ENCODE measurements at places on chromosomes 5 and 9. TPM values are rescaled to one million over a fixed set of nuclear protein-coding genes. Genes with fewer than 3 reads are reported as not detected.

The FAM153A gene
- 0.85 TPM for total RNA-seq

The DNM1 gene
- 2.6 TPM for total RNA-seq

The IL31RA gene
- not detected for total RNA-seq

The LRRC70 gene
- 29.5 TPM for total RNA-seq

The LHX3 gene
- total RNA-seq: not detected

The PCDHB13 gene
- total RNA-seq: not detected

DNA sequence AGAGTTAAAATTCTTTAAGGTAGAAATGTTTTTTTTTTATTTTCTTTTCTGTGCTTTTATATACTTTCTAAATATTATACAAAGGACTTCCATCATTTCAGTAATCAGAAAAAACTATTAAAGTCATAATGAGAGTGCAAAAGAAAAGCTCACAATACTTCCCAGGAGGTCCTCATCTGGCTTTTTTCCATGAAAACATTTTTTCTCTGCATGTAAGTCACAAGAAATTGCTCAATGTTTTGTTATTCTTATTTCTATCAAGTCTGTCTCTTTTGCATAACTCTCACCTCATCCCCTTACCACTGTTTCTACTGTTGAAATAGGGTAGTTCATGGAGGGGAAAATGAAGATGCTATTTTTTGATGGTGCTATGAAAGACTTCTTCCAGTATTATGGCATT, 375.0 kb downstream of the TMEM232 start:
- no peaks in the 10 kb centered on the region for H3K4me1 ChIP-seq
- H3K27ac ChIP-seq: no peak overlapping the region
- DNase-seq: no peak

- no peaks in the 10 kb centered on the region for H3K4me1 ChIP-seq
- no peak for DNase-seq
- no peak overlapping the region for H3K27ac ChIP-seq
- H3K4me3 ChIP-seq: peak overlapping the region; percentile 24
- H3K36me3 ChIP-seq: no peaks in the 10 kb centered on the region
- no peaks in the 10 kb centered on the region for H3K27me3 ChIP-seq
Measured at GRCh38 chr5:82068723-82069122, 96.9 kb downstream of the ATG10 start.

DNA sequence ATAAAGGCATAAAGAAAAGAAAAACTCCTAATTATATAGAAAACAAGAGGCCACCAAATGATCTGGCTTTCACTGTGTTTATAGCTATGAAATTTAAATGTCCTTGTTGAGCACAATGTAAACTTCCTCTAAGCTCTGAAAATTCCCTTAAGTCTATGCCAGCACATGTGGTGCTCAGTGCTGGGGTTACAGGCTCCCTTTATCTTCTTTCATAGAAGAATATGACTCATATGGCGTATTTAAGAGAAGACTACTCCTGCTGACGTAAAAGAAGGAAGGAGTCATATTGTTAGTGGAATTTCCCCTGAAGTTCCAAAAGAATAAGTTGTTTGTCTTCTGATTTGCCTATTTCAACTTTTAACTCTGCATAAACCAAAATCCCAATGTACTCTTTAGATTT, 30.4 kb downstream of the RNF145 start:
- no peak for DNase-seq
- H3K27ac ChIP-seq: no peak overlapping the region
- H3K4me3 ChIP-seq: no peak overlapping the region
- H3K27me3 ChIP-seq: no peaks in the 10 kb centered on the region
- no peaks in the 10 kb centered on the region for H3K4me1 ChIP-seq

DNA sequence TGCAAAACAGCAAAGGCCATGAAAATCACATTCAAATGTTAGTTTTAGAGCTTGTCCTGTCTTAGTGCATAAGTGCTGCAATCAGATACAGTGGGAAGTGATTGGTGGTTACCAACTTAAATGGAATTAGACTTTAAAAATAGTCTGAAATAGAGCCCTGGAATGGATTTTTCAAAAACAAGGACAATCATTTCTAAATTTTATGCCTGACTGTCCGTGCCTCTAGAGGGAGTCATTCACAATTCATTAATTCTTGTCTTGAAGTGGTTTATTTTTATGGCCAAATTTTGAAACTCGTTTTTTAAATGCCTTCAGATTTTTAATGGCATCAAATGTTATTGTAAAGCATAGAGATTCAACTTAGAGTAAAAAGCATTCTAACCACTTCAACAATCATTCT, 561.8 kb upstream of the DAB2 start:
- DNase-seq: no peak
- H3K27me3 ChIP-seq: no peaks in the 10 kb centered on the region
- no peaks in the 10 kb centered on the region for H3K36me3 ChIP-seq
- H3K27ac ChIP-seq: no peak overlapping the region
- no peak overlapping the region for H3K4me3 ChIP-seq

GRCh38 chr5:172178301-172178987, 9.6 kb downstream of the STK10 start:
- peak overlapping the region; percentile 28 for H3K4me3 ChIP-seq
- H3K36me3 ChIP-seq: peaks cover 3% of the 10 kb centered on the region
- DNase-seq: peak; percentile 49
- no peaks in the 10 kb centered on the region for H3K27me3 ChIP-seq
- peaks cover 98% of the 10 kb centered on the region for H3K4me1 ChIP-seq
- H3K27ac ChIP-seq: peak overlapping the region; percentile 95

DNA sequence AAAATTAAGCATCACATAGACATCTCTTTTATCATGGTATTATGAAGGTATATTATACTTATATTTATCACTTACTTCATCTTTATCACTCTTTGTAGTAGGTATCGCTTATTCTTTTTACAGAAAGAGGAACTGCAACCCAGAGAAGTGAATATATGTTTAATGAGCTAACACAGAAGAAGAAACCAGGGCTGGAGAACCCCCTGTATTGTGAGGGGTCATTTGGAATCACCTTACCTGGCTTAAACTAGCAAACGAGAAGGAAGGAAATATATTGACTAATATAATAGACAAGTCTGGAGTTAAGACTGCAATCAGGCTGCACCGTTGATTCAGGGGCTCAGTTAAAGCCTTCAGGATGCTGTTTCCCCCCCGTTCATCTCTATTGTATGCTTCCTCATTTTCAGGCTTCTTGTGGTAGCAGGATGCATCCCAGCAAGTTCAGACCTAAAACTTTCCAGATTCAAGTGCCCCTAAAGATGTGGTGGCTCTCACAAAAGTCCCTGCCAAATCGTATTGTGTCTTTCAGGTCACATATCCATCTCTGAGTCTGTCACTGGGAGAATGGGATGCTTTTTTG, 146.4 kb downstream of the GCNT1 start:
- no peak overlapping the region for H3K27ac ChIP-seq
- H3K27me3 ChIP-seq: no peaks in the 10 kb centered on the region
- DNase-seq: no peak
- no peak overlapping the region for H3K4me3 ChIP-seq
- H3K36me3 ChIP-seq: no peaks in the 10 kb centered on the region
- H3K4me1 ChIP-seq: peaks cover 3% of the 10 kb centered on the region

- H3K27ac ChIP-seq: no peak overlapping the region
- H3K4me3 ChIP-seq: no peak overlapping the region
- H3K27me3 ChIP-seq: no peaks in the 10 kb centered on the region
- H3K4me1 ChIP-seq: no peaks in the 10 kb centered on the region
- H3K36me3 ChIP-seq: no peaks in the 10 kb centered on the region
Measured at GRCh38 chr9:9091387-9091786, 1291.8 kb upstream of the DMAC1 start.

DNA sequence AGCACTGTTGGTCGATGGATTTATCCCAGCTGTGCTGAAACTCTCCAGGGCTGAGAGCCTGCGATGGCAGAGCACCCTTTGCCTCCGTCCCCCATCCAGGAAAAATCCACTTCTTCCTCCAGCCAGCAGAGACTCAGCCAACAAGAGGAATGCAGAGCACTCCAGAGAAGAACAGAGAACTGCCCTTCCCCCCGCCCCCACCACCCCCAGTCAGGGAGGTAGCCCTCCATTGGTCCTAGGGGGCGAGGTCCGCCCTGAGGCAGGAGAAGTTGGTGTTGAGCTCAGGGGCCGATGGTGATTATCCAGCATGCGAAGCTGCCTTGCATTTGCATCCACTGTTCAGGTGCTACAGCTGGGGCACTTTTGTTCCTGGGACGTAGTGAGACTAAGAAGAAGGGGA, 9.0 kb downstream of the TLX3 start:
- H3K27me3 ChIP-seq: peaks cover 68% of the 10 kb centered on the region
- H3K27ac ChIP-seq: no peak overlapping the region
- no peak for DNase-seq
- no peak overlapping the region for H3K4me3 ChIP-seq
- H3K36me3 ChIP-seq: no peaks in the 10 kb centered on the region
- peaks cover 26% of the 10 kb centered on the region for H3K4me1 ChIP-seq

GRCh38 chr5:172573120-172573882, 67.8 kb upstream of the NEURL1B start:
- no peak overlapping the region for H3K27ac ChIP-seq
- no peak overlapping the region for H3K4me3 ChIP-seq
- H3K36me3 ChIP-seq: no peaks in the 10 kb centered on the region
- DNase-seq: no peak
- H3K4me1 ChIP-seq: no peaks in the 10 kb centered on the region

DNA sequence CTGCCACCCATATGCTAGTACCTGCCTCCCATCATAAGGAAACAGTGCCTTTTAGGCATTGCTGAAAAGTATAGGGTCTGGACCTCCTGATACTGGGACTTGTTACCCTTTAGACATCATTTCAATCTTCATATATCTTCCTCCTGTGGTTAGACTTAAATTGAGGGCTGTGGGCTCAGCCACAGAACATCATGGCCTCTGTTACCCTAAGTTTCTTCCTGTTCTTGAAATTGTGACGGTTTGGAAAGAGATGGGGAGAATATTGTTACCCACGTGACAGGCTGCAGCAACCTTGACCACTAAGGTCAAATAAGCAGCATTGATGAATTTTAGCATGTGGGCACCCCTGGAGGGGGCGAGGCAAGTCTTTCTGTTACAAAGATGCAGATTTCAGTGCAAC, 87.7 kb downstream of the PDE8B start:
- no peaks in the 10 kb centered on the region for H3K27me3 ChIP-seq
- no peak for DNase-seq
- no peak overlapping the region for H3K4me3 ChIP-seq
- no peak overlapping the region for H3K27ac ChIP-seq
- no peaks in the 10 kb centered on the region for H3K36me3 ChIP-seq

- peaks cover 9% of the 10 kb centered on the region for H3K4me1 ChIP-seq
- no peak overlapping the region for H3K4me3 ChIP-seq
- DNase-seq: peak; percentile 32
- H3K27ac ChIP-seq: peak overlapping the region; percentile 63
Measured at GRCh38 chr5:89313804-89314588, 431.0 kb upstream of the MEF2C start.

GRCh38 chr9:135726138-135726853, 24.3 kb downstream of the KCNT1 start:
- H3K36me3 ChIP-seq: no peaks in the 10 kb centered on the region
- H3K4me3 ChIP-seq: no peak overlapping the region
- H3K4me1 ChIP-seq: no peaks in the 10 kb centered on the region
- H3K27ac ChIP-seq: no peak overlapping the region
- H3K27me3 ChIP-seq: no peaks in the 10 kb centered on the region

GRCh38 chr9:124486778-124487259, 20.4 kb downstream of the NR5A1 start:
- H3K27me3 ChIP-seq: no peaks in the 10 kb centered on the region
- H3K27ac ChIP-seq: no peak overlapping the region
- H3K4me3 ChIP-seq: no peak overlapping the region
- no peaks in the 10 kb centered on the region for H3K36me3 ChIP-seq
- H3K4me1 ChIP-seq: no peaks in the 10 kb centered on the region
- no peak for DNase-seq

DNA sequence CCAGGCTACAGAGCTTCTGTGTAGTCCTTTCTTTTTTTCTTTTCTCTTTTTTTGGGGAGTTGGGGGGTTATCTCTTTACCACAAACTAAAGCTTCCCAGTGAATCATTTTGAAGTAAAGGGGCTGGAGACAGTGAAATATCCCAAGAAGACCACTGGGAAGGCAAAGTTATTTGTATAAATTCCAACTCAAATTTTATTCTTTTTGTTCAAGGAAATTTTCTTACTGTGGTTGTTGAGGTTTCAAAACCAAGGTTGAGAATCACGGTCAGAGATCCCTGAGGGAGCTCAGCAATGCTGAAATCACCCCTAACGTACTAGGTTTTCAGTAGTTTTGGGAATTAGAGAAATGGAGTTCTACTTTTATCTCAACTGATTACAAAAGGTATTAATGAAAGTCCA, 175.7 kb downstream of the ARHGEF28 start:
- H3K4me1 ChIP-seq: peaks cover under 1% of the 10 kb centered on the region
- no peaks in the 10 kb centered on the region for H3K27me3 ChIP-seq
- H3K27ac ChIP-seq: no peak overlapping the region
- no peak for DNase-seq
- H3K36me3 ChIP-seq: no peaks in the 10 kb centered on the region
- no peak overlapping the region for H3K4me3 ChIP-seq

- no peak overlapping the region for H3K27ac ChIP-seq
- no peaks in the 10 kb centered on the region for H3K36me3 ChIP-seq
- H3K4me1 ChIP-seq: no peaks in the 10 kb centered on the region
- no peak overlapping the region for H3K4me3 ChIP-seq
- no peak for DNase-seq
- no peaks in the 10 kb centered on the region for H3K27me3 ChIP-seq
Measured at GRCh38 chr9:114057161-114057885, 20.8 kb downstream of the AMBP start.

DNA sequence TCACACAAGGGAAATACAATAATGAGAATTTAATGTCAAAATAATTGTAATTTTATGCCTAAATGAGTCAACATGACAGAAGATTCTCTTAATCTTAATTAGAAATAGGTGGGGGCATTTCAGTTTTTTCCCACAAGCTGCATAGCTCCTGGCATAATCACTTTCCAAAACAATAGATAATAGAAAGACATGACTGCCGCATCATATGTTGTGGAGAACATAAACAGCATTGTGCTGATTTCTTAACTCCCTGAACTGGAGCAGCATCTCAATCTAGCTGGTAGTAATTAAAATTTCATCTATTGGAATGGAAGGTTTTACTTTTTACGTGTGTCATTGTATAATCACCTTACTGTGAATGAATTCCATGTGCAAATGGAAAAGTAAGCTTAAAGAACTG, 112.1 kb downstream of the ST8SIA4 start:
- no peak for DNase-seq
- H3K27me3 ChIP-seq: no peaks in the 10 kb centered on the region
- no peak overlapping the region for H3K27ac ChIP-seq
- no peak overlapping the region for H3K4me3 ChIP-seq
- H3K4me1 ChIP-seq: peaks cover 5% of the 10 kb centered on the region
- H3K36me3 ChIP-seq: no peaks in the 10 kb centered on the region

Data from natural killer cell (primary cell).